ENCODE measurements at places on chromosomes 2 and 18.
A peak's percentile ranks its signal among the peaks of the same experiment; 100 is the strongest.

- DNase-seq, result no peak
These were observed 60.9 kb upstream of the KLF7 start for GRCh38 chr2:207226671-207227061.

GRCh38 chr18:11902522-11903292 lies 5.4 kb downstream of the MPPE1 start:
- peak; percentile 2 for DNase-seq

DNA sequence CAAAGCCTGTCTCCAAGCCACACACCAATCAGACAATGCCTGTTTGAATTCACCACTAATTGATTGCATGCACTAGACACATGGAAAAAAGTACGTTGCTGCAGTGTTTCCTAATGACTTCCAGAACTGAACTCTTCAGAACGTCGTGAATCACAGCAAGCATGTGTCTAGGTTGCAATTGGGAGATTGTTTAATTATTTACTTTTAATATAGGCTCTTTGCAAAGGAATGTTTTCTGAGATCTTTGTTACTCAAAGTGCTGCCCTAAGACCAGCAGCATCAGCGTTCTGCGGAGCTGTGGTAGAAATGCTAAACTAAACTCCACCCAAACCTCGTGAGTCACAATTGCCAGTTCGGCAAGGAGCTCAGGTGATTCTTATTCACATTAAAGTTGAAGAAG lies 52.7 kb upstream of the CCDC68 start:
- DNase-seq, result peak; percentile 61

- DNase-seq, result no peak
These were observed 353.6 kb upstream of the TRIB2 start for GRCh38 chr2:12363138-12363537.

DNA sequence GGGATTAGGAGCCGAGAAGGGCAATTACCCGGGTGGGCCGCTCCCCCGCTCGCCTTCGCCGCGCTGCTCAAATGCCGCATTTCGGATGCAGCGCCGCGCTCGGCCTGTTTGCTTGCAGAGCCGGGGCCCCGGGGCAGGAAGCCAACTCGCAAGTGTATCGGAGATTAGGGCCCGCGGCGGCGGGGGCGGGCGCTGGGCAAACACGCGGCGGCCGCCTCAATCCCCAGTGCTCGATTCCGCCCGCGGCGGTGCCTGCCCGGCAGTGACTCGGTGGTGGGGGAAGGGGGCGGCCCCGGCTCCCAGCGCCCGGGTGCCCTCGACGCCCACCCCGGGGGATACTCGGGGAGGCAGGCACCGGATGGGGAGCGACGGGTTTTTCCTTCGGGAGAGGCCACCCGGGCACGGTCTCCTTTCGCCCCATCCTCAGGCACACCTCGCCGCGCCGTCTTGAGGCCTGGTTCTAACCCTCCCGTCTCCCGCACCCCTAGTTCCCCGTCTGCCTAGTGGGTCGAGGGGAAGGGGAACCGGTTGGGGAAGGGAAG lies 26.6 kb upstream of the NOTO start:
- peak; percentile 47 for DNase-seq

DNA sequence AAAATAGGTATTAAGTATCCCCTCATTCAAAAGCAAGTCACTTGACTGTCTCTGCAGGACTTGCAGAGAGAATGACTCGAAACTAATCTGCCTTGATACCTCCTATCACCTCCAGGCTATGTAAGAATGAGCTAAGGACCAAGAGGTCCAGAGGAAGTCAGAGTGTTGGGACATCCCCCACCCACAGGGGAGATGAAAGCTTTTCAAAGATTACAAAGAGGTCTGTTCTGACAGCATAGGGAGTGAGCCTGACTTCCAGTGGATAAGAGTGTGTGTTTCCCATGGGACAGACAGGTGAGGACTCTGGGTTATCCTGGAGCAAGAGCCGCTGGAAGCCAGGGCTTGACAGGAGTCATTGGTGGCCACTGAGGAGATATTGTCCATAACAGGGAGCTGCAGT lies 85.0 kb upstream of the TACR1 start:
- DNase-seq, result no peak

- no peak for DNase-seq
These were observed 259.3 kb downstream of the TTC32 start for GRCh38 chr2:19642501-19642900.

- peak; percentile 14 for DNase-seq
These were observed 80.0 kb upstream of the ERBB4 start for GRCh38 chr2:212618636-212619035.

DNA sequence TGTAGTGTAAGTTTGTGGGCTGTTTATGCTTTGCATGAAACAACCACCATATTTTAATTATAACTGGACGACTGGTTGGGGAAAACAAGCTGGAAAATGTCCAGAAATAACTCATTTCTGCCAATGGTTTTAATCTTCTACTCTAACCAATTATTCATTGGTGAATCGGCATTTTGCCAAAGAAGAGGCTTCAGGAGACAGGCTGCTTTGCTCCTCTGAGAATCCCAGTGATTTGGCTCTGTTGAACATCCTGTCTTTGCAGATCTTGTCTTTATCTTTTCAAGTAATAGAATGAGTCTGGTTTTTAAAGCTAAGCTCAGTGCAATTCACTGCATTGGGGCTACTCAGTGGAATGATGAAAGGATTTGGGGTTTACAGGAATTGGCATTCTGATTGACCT lies 109.6 kb downstream of the APOB start:
- DNase-seq, result peak; percentile 11

DNA sequence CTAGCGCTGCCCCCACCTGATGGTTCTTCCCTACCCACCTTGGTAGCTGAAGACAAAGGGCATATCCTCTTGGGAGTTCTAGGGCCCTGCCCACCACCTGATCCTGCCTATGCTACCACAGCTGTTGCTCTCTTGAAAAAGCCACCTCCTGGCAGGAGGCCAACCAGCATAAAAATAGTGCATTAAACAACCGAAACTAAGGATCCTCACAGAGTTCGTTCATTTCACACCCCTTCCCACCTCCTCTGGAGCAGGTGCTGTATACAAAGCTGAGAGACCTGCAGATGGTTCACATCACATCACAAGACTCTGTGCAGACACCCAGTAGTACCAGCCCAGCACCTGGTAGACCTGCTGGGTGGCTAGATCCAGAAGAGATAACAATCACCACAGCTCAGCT lies 1348.0 kb upstream of the TMEFF2 start:
- no peak for DNase-seq

GRCh38 chr18:3906116-3906750 lies 456.3 kb downstream of the TGIF1 start:
- DNase-seq, result no peak

DNA sequence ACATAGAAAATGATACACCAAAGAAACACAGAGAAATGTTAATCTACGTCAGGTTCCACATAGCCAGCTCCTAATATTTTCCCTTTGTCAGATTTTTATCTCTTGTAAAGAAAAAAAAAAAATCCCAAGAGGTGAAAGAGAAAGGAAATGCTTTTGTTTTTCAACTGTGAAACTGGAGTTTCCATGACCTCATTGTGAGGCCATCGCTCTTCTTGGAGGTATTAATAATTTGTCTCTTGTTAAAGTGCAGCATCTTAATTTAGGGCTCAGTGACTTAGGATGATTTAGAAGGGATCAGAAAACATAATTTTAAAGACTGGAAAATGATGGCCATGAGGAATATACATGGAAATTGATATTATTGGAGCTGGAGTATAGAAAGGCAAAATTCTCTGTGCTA lies 21.7 kb downstream of the ARHGAP28 start:
- DNase-seq, result no peak

DNA sequence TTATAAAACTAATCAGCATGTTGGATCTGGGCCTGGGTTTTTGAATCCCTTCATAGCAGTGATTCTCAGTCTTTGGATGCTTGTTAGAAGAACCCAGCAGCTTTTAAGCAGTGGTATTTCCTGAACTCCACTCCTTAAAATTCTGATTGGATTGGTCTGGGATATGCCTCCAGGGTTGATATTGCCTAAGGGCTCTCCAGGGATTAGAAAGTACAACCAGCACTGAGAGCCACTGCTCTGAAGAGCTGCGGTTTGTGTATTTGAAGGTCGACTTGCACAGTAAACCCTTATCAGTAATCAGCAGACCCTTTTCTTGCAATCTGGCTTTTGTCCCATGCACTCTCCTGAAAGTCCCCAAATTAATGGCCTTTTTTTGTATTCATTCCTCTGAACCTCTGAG lies 17.0 kb upstream of the RBMS1 start:
- peak; percentile 68 for DNase-seq
